ENCODE measurements at places on chromosomes 5 and 9. TPM values are rescaled to one million over a fixed set of nuclear protein-coding genes. Genes with fewer than 3 reads are reported as not detected.

GRCh38 chr9:104875320-104875719 is 52.6 kb downstream of the ABCA1 start:
- DNase-seq, result no peak

- peak; percentile 68 for DNase-seq
Measured at GRCh38 chr5:84383816-84384603, 670 bp downstream of the EDIL3 start.

CEL gene
- 7.7 TPM for total RNA-seq

- DNase-seq, result no peak
Measured at GRCh38 chr9:136252846-136253245, 7.2 kb upstream of the QSOX2 start.

ORM2 gene
- not detected for total RNA-seq

DNA sequence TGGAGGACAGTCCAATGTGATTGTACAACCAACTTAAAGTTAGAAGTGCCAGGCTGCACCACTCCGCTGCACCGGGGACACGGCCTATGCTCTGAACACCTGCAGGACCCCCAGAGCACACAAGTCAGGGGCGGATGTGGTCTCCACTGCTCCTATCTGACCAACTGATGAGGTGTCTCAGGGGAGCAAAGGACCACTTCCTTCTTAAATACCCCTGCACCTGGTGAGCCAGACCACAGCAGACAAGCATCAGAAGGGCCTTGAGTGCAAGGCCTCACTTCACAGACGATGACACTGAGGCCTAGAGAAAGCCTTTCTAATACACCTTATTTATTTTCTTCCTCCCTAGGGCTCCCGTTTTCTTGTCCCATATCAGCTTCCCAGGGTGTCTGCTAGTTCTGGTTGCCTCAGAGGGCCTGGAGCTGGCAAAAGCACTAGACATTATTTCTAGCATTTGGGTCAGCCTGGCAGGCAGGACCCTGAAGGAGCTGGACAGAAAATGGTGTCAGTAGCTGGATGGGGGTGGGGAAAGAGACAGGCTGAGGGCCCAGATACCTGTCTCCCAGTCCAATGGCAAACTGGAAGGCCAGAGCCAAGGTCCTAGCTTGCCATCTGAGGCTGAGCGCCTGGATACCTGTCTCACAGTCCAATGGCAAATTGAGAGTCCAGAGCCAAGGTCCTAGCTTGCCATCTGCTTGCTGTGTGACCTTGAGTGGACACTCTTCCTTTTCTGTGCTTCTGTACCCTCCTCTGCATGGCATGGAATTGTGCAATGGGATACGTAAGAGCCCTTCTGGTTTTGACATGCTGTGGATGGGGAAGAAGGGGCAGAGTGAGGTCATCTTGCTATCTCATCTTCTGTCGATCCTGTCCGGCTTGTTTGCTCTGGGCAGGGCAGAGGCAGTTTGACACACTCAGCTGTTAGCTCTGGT is 9.0 kb downstream of the CCDC69 start:
- DNase-seq, result no peak

TMEM203 gene
- total RNA-seq, result 44.6 TPM

ADAMTS12 gene
- total RNA-seq, result 2.1 TPM

DNA sequence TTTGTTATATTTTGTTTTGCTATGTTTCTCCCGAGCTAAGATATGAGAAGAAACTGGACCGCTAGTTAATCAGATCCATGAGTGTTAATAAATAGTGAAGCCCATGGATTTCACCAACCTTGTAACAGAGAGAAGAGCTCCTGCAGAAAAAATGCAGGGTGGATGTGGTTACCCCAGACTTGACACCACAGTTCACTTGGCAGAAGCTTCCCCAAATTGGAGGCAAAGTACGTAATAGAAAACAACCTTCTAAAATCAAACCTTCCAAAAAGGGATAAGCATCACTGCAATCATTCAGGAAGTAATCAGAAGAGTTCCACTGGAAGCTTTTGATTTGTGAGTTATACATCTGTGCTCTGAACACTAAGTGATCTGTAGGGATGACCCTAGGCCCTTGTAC is 267.5 kb downstream of the ACTL7B start:
- DNase-seq, result no peak

DNA sequence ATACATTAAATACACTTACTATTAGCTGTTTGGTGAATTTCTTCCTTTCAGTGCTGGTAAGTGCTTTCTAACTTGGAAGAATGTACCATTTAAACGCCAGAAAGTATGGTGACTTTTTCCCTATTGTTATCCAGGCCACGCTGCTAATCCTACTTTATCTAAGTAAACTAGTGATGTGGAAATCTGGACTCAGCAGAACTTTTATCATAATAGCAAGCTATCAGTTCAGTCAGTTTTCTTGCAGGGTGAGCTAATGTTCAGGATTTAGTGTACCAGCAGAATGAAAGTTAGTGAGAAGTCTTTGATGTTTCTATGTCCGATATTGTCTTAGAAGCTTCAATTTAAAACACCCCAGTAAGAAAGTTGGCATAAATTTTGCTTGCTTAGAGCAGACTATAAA is 72.2 kb downstream of the HSD17B4 start:
- DNase-seq, result no peak

GABRA6 gene
- not detected for total RNA-seq

- no peak for DNase-seq
Measured at GRCh38 chr5:142507531-142508372, 178.1 kb downstream of the FGF1 start.

MACIR gene
- total RNA-seq, result 4.3 TPM

GRCh38 chr9:132350861-132351315 is 3.9 kb downstream of the SETX start:
- no peak for DNase-seq

SHOC1 gene
- not detected for total RNA-seq

DNA sequence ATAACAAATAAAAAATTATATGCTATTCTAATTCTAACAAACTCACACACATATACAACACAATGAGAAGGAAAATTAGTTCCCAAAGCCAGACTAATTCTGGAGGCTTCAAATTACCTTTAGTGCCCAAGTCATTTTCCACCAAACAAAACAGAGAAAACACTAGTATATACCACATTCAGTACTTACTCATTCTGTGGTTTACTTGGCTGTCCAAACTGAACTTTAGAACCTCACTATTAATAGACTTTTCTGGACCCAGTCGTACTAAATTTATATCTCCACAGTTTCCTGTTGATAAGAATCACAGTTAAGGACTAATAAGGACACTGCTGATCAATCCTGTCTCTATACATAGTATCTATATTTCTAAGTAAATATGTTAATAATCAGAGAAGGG is 66.4 kb downstream of the SETX start:
- DNase-seq, result no peak

DNA sequence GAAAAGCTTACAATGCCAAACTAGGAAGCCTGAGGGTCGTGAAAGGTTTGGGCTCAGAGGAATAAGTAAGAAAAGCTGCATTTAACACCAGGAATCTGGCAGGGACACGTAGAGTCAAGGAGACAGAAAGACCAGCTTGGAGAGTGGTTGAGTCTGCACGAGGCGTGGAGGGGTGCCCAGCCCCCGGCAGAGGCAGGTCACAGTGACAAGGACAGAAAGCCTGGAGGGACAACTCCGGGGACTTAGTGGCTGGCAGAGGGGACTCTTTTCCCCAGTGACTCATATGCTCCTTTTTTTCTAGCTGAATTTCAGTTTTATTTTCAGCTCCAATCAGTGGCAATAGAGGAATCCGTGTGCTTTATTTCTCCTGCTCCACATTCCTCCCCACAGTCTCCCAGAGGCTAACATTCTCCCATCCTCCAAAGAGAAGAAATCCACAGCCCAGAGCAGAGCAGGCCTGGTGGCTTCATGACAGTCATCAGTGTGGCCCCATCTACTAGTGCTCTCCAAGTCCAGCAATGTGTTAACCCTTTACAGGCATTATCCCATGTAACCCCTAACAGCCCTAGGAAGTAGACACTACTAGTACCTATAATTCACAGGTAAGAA is 80.7 kb downstream of the KCNIP1 start:
- no peak for DNase-seq

DNA sequence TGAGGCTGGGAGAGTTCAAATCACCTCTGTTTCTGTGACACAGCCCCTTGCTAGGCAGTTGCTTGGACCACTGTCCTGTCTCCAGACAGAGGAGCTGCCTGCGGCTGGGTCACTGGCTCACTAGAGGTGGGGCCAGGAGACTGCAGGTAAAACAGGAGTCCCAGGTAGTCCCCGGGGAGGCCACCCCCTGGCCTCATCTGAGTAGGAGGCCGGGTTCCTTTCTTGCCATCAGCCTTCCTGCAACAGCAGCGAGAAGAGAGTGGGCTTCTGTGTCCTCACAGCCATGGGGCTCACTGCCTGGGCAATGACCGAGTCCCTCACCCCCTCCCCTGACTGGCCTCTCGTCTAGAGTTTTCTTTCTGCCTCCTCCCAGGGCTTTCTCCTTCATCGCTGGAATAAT is 197.5 kb downstream of the CDK5RAP2 start:
- DNase-seq, result no peak

RNF44 gene
- total RNA-seq, result 25.5 TPM
